Thyroid gland (tissue), 4 donors: ENCODE measurements at places on chromosomes 6 and 20. TPM values are rescaled to one million over a fixed set of nuclear protein-coding genes. Genes with fewer than 3 reads are reported as not detected.
A peak's percentile ranks its signal among the peaks of the same experiment; 100 is the strongest.

GRCh38 chr6:150666071-150666470, 66.4 kb downstream of the PLEKHG1 start:
- no peak overlapping the region for H3K4me3 ChIP-seq
- no peak overlapping the region for H3K27ac ChIP-seq
- H3K36me3 ChIP-seq: no peaks in the 10 kb centered on the region
- H3K4me1 ChIP-seq: peaks cover 17% of the 10 kb centered on the region
- no peaks in the 10 kb centered on the region for H3K27me3 ChIP-seq

DNA sequence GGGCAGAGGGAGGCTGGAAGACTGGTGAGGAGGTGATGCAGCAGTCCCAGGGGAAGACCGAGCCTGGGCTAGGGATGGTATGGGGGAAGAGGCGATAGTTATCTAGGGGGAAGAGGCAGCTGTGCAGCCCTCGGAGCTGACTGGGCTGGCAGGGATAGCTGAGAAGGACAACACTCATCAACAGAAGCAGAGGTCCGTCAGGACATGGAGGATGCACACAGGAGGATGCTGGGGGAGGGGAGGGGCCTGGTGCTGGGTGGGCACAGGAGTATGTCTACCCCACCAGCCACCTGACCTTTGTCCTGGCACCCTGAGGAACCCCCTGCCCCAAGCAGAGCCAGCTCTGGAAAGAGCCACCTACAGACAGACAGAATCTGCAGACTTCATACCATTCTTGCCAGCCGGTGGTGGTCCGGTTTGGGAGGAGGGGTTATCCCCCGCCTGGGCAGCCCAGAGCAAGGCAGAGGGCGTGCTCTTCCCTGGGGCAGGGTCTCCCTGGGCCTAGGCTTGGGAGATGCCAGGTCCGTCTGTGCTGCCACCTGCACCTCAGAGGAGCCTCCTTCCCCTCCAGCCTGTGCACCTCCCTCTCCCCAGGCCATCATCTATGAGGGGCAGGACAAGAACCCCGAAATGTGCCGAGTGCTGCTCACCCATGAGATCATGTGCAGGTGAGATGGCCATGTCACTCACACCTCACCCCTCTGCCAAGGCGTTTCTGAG, 14.9 kb downstream of the EBF4 start:
- H3K4me1 ChIP-seq: peaks cover 5% of the 10 kb centered on the region
- H3K4me3 ChIP-seq: no peak overlapping the region
- no peak for DNase-seq
- H3K27ac ChIP-seq: no peak overlapping the region
- no peaks in the 10 kb centered on the region for H3K36me3 ChIP-seq

DNA sequence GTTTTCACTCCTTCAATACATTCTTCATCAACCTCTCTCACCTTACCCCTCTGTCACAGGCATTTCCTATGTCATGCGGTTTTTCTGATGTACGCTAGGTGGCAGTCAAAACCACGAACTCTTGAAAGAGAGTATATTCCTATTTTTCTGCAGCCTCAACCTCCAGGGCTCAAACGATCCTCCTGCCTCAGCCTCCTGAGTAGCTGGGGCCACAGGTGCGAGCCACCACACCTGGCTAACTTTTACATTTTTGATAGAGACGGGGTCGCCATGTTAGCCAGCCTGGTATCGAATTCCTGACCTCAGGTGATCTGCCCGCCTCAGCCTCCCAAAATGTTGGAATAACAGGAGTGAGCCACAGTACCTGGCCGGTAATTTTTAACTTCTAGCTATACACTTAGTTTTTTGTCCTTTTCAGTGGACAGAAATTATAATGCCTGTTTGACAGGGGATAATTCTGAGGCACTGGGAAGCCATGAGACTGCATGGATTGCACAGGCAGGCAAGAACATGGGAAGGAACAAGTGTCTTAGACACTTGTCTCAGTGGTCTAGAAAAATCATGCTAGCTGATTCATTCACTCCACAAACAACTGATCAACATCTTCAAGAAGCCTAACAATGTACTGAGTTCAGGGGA, 22.5 kb upstream of the HFE start:
- no peaks in the 10 kb centered on the region for H3K36me3 ChIP-seq
- H3K4me1 ChIP-seq: no peaks in the 10 kb centered on the region
- no peak for DNase-seq

DNA sequence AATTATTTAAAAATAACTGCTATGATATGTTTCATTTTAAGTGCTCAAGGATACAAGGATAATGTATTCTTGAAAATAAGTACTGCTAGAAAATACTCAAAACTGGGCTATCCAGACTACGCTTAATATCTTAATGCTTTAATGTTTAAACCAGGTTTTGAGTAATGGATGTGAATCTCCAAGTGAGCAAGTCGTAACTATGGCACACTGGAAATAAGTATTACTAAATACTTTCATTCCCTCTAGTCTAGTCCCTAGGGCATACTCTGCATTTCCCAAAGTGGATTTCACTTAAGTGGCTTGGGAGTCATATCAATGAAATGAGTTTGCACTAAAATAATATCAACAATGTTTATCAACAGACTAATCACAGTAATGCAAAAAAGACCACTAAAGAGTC, 48.1 kb downstream of the HMGCLL1 start:
- DNase-seq: no peak
- no peak overlapping the region for H3K4me3 ChIP-seq
- no peak overlapping the region for H3K27ac ChIP-seq
- no peaks in the 10 kb centered on the region for H3K4me1 ChIP-seq
- H3K36me3 ChIP-seq: no peaks in the 10 kb centered on the region

DNA sequence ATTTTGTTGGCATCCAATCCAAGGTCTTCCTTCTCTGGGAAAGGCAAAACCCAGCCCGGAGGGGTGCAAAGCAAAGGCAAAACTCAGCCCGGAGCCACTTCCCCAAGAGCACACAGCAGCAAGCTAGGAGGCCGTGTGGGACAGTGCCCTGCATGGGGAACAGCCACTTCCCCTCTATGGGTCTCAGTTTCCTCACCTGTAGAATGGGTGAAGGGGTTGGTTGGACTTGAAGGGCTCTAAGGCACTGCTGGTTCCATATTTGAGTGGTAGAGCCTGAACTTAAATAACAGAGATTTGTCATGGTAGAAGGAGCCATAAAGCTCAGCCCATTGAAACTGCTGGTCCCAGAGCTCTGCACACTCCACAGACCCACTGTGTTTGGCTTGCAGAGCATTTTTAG, 51.3 kb upstream of the CCDC167 start:
- no peaks in the 10 kb centered on the region for H3K4me1 ChIP-seq
- H3K4me3 ChIP-seq: no peak overlapping the region
- DNase-seq: no peak
- no peaks in the 10 kb centered on the region for H3K36me3 ChIP-seq
- no peaks in the 10 kb centered on the region for H3K27me3 ChIP-seq

GRCh38 chr6:85810558-85810957, 167.9 kb upstream of the SYNCRIP start:
- H3K4me3 ChIP-seq: no peak overlapping the region
- H3K4me1 ChIP-seq: no peaks in the 10 kb centered on the region
- no peaks in the 10 kb centered on the region for H3K27me3 ChIP-seq
- H3K27ac ChIP-seq: no peak overlapping the region

- no peak for DNase-seq
- H3K4me3 ChIP-seq: no peak overlapping the region
- no peaks in the 10 kb centered on the region for H3K36me3 ChIP-seq
- H3K27me3 ChIP-seq: no peaks in the 10 kb centered on the region
- peaks cover 18% of the 10 kb centered on the region for H3K4me1 ChIP-seq
- peak overlapping the region; percentile 73 for H3K27ac ChIP-seq
Measured at GRCh38 chr6:6943421-6943820, 164.3 kb upstream of the RREB1 start.

- H3K36me3 ChIP-seq: no peaks in the 10 kb centered on the region
- peaks cover 34% of the 10 kb centered on the region for H3K4me1 ChIP-seq
- H3K4me3 ChIP-seq: no peak overlapping the region
- DNase-seq: no peak
- H3K27ac ChIP-seq: no peak overlapping the region
- H3K27me3 ChIP-seq: no peaks in the 10 kb centered on the region
Measured at GRCh38 chr6:79614326-79615305, 16.5 kb upstream of the SH3BGRL2 start.

GRCh38 chr6:142870787-142871415, 74.1 kb downstream of the HIVEP2 start:
- no peak overlapping the region for H3K4me3 ChIP-seq
- H3K27ac ChIP-seq: no peak overlapping the region
- H3K36me3 ChIP-seq: no peaks in the 10 kb centered on the region
- H3K27me3 ChIP-seq: no peaks in the 10 kb centered on the region

DNA sequence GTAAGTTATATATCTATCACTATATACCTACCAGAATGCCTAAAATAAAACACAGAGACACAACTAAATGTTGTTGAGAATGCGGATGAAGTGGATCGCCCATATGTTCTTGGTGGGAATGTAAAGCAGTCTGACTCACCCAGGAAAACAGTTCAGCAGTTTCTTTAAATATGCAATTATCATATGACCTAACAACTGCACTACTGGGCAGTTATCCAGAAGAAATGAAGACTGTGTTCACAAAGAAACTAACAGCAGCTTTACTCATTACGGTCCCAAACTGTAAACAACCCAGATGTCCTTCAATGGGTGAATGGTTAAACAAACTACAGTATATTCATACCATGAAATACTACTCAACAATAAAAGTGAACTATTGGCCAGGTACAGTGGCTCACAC, 14.3 kb upstream of the ZC3H12D start:
- no peaks in the 10 kb centered on the region for H3K36me3 ChIP-seq
- H3K27me3 ChIP-seq: no peaks in the 10 kb centered on the region
- no peak overlapping the region for H3K4me3 ChIP-seq

DNA sequence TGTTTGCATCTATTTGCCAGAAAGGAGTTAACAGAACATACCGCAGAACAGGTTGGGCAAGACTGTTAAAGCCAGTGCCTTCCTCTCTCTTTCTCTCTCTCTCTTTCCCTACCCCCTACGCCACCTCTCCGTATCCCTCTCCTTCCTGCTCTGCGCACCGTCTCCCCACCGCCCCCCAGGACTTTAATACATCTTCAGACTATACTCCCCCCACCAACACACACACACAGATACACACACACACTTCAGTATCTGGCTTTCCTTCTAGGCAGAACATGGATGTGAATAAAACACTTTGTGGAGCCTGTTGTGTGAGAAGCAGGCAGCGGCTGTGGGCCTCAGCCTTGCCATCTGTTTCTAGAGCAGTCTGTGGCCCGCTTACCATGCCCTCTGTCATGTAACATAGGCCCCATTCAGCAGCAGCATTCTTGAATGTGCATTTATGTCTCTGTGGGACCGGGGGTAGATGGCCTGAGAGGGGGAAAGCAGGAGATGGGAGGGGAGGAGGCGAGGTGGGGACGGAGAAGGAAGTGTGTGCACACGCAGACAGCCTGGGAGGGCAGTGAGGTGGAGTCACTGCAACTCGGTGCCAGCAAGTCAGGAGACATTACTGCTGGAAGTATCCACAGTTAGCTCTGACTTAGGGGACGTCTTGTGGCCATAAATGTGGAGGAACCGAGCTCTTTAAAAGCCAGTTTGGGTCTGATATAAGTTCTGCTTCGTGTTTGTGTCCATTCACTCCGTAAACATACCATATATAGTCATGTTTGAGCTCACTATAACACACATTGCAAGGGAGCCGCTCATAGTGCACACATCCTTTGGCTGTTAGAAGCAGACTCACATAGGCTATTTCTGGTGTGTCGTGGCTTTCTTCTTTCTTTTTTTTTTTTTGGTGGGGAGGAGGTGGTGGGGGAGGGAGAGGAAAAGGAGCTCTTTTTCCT, 38.4 kb downstream of the RREB1 start:
- no peaks in the 10 kb centered on the region for H3K36me3 ChIP-seq
- H3K27me3 ChIP-seq: no peaks in the 10 kb centered on the region
- no peak overlapping the region for H3K4me3 ChIP-seq
- peak; percentile 69 for DNase-seq

GRCh38 chr6:86765211-86765610, 172.1 kb upstream of the HTR1E start:
- no peak overlapping the region for H3K27ac ChIP-seq
- no peaks in the 10 kb centered on the region for H3K36me3 ChIP-seq
- H3K4me1 ChIP-seq: no peaks in the 10 kb centered on the region
- no peak overlapping the region for H3K4me3 ChIP-seq

- H3K36me3 ChIP-seq: peaks cover 25% of the 10 kb centered on the region
- DNase-seq: no peak
- H3K4me3 ChIP-seq: peak overlapping the region; percentile 51
- no peak overlapping the region for H3K27ac ChIP-seq
- H3K27me3 ChIP-seq: no peaks in the 10 kb centered on the region
Measured at GRCh38 chr20:62303062-62303339, 204 bp downstream of the ADRM1 start.

DNA sequence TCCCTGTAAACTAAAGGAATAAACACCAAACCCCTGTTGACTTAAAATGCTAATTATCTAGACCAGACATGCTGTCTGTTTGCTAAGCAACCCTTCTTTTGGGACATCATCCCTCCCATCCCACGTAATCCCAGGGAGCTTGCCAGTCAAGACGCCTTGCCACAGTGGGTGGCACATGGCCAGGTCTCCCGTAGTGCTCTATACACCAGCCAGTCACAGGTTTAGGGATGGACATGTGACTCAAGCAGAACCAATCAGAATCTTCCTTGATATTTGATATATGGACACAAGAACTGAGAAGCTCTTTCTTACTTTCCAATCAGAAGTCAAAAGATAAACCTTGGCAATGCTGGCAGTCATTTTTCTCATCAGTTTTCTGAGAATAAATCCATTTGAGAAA, 60.0 kb downstream of the CNKSR3 start:
- H3K4me1 ChIP-seq: no peaks in the 10 kb centered on the region
- H3K27ac ChIP-seq: no peak overlapping the region
- no peaks in the 10 kb centered on the region for H3K36me3 ChIP-seq
- H3K27me3 ChIP-seq: no peaks in the 10 kb centered on the region

DNA sequence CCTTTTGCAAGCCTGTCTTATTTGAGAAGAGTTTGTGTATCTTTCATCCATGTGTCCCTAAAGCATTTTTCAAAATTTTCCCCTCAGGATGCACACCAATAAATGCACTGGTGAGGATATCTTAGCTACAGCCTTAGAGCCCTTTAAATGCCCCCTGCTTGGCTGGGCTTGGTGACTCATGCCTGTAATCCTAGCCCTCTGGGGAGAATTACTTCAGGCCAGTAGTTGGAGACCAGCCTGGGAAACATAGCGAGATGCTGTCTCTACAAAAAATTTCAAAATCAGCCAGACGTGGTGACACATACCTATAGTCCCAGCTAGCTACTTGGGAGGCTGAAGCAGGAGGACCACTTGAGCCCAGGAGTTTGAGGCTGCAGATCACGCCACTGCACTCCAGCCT, 33.8 kb upstream of the PLCB4 start:
- no peaks in the 10 kb centered on the region for H3K4me1 ChIP-seq
- no peaks in the 10 kb centered on the region for H3K36me3 ChIP-seq
- DNase-seq: no peak

Gene C6orf141
- 7.4 TPM for total RNA-seq

Gene CDC40
- 27.4 TPM for total RNA-seq

Gene NEURL2
- 17.4 TPM for total RNA-seq

Gene MCCD1
- total RNA-seq: not detected

Gene AIF1
- total RNA-seq: 21.3 TPM

Gene C20orf141
- total RNA-seq: not detected

Gene HSPA1L
- 3.6 TPM for total RNA-seq

Gene HRH3
- total RNA-seq: not detected
